ENCODE measurements at places on chromosomes 6 and 20.

DNA sequence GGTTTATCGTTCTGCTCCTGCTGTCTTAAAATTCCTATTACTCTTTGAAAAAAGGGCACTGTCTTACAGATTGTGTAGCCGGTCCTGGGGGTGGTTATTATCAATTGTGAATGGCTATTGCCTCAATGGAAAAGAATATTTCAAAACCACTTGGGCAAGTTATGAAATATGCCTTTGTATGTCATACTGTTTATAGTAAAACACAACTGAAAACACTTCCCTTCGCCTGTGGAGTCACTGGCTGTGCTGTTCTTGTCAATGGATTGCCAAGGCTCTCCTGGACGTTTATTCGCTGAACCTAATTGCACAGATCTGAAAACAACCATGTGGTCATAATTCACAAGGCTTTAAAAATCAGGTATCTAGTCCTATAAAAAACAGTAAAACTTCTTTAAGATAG is 47.8 kb upstream of the TAGAP start:
- no peak for DNase-seq

DNA sequence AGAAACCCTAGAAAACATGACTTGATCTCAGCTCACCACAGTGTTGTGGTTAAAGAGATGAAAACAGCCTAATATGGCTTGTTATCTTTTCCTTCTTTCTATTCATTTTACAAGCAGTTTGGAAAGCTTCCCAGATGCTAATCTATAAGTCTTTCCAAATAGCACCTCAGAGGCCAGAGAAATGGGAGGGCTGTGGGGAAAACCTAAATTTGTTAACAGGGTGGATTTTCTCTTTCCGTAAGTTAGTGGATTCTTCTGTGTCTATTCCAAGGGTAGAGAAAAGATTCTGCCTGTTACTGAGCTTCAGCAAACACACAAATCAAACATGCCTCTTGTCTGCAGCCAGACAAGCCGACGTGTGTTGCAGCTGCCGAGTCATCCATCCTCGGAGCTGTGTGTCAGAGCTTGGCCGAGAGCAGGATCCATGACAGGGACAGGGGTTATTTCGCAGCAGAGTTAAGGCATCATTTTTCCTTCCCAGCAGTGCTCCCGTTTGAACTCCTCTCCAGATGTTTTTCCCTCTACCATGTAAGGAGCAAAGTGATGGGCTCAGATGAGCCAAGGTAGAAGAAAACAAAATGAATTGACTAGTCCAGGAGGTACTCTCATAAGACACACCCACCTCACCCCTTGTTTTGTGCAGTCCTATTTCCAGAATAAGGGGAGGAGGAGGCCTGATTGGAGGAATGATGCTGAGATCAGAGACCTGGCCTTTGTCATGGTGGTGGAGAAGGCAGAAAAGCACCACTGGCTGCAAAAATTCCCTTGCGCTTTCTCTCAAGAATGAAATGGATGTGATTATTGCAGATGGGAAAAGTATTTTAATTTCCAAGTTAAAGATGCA is 560.0 kb downstream of the C6orf118 start:
- DNase-seq: peak; percentile 51

DNA sequence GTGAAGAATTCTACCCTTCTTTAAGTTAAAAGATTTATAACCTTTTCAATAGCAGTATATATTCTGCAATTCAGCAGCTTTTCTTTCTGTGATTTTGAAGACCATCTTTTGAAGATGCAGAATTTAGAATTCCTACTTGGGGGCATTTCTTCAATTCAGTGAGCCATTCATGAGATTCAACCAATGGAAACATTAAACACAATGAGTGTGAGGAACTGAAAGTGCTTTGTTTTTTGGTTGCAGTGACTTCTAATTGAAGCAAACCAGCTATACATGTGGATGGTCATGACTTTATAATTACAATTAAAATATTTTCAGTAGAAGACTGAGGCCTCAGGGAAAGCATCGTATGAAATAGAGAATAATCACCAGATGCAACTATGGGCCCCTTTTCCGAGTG is 108.3 kb downstream of the CARMIL1 start:
- no peak for DNase-seq

DNA sequence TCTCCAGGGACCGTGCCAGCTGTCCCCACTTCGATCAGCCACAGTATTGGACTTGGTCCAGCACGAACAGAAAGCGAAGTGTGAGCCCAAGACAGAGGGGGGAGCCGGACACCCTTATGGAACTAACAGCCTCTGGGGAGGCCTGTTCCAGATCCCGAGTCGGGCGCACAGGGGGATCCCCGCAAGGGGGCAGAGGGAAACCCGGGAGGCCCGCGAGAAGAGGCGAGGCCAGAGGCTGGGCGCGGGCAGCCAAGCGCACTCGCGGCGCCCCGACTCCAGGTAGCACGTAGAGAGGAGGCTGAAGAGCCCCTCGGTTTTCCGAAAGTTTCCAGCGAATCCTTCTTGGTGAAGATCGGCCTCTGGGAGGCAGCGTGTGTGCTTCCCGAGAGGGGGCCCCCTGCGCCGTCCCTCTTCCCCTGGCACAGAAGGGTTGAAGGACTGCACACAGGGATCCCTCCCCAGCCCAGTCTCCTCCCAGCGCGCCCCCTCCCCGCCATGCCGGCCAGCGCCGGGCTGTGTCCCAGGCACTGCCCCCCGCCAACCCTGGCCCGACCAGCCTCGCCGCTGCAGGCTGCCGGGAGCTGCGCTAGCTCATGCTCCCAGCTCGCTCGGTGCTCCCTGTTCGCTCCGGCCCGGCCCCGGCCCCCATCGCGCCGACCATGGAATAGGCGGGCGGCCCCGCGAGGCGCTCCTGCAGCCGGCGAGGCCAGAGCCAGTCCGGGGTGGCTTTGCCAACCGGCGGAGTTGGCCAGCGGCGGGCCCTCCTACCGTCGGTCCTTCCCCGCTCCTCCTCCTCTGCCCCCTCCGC is 577 bp upstream of the SLC24A3 start:
- DNase-seq: peak; percentile 81

GRCh38 chr6:10320291-10320690 is 94.6 kb downstream of the TFAP2A start:
- no peak for DNase-seq

DNA sequence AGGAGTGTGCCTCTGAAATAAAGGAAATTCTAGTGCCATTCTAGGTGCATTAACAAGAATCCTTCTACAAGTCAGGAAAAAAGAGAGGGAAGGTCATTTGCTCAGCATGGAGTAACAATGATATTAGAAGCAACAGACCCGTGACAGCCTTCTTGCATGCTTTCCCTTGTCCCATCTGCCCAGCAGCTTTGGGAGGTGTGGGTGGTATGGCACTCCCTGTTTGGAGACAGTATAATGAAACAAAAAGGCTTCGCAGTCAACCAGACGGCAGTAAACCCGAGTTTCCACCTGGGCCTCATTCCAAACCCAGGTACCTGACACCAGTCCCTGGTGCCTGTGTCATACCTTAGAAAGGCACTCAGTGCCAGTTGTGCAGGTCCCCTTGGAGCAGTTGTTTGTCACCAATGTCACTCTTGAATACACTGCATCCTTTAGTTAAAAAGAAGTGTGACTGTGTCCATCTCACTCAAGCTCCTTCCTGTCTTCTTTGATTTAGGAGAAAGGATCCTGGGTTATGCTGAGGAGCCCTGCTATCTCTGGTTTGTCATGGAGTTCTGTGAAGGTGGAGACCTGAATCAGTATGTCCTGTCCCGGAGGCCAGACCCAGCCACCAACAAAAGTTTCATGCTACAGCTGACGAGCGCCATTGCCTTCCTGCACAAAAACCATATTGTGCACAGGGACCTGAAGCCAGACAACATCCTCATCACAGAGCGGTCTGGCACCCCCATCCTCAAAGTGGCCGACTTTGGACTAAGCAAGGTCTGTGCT is 14.7 kb downstream of the STK35 start:
- DNase-seq: no peak

- DNase-seq: peak; percentile 25
Measured at GRCh38 chr6:90286884-90287488, 9.7 kb downstream of the BACH2 start.

- no peak for DNase-seq
Measured at GRCh38 chr20:1535420-1536175, 21.9 kb downstream of the SIRPD start.

GRCh38 chr20:51966296-51966971 is 164.1 kb upstream of the SALL4 start:
- DNase-seq: no peak

- DNase-seq: no peak
Measured at GRCh38 chr6:74115674-74116073, 419.7 kb downstream of the CD109 start.

DNA sequence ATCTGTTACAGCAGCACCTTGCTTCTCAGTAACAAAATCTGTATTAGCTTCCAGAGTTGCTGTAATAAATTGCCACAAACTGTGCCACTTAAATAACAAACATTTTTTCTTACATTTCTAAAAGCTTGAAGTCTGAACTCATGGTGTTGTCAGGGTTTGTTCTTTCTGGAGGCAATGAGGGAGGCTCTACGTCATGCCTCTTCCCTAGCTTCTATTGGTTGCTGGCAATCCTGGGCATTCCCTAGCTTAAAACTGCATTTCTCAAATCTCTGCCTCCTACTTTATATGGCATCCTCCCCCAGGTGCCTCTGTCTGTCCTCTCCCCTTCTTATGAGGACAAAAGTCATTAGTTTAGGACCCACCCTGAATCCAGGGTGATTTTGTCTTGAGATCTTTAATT is 41.6 kb upstream of the TMEM244 start:
- no peak for DNase-seq

Data from NCI-H1105 (cell line).